CD8-positive, alpha-beta T cell (primary cell): ENCODE measurements at places on chromosomes 4 and X.

DNA sequence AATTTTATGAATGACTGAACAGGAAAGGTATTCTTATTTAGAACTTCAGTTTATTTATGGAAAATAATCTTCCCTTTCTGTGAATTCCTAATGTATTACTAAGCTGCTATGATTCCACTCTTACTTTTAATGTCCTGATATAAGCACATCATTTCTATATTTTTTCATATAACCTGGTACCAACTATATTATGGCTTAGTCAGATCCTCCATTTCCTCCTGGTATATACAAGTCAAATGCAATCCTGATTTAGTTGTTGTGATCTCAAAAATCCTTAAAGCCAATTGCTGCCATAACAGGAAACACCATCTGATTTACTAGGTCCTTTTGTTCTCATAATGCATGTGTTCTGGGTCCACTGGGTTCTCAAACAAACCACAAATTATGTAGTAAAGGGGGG lies 26.8 kb downstream of the TRMT2B start:
- no peak for DNase-seq

- no peak for DNase-seq
Observed at GRCh38 chr4:6476893-6477292, 4.5 kb upstream of the PPP2R2C start.

DNA sequence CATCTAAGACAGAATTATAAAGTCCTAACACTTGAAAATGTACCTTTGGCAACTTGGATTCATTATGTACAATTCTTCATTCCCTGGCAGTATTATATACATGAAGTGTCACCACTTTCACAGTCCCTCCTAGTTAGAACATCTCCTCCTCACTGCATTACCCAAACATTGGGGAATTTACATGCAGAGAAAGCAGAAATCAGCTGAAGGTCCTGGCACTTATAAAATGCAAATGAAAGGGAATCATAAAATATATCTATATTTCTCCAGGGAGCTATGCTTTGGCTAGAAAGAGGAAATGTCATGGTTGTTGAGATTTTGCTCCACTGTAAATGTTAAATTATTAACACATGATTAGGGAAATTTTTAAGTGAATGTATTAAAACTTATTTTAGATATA lies 835.6 kb upstream of the SLIT2 start:
- no peak for DNase-seq

- no peak for DNase-seq
Observed at GRCh38 chrX:7334253-7334935, 186.4 kb upstream of the PUDP start.

- no peak for DNase-seq
Observed at GRCh38 chrX:78643096-78643495, 16.0 kb downstream of the RTL3 start.

DNA sequence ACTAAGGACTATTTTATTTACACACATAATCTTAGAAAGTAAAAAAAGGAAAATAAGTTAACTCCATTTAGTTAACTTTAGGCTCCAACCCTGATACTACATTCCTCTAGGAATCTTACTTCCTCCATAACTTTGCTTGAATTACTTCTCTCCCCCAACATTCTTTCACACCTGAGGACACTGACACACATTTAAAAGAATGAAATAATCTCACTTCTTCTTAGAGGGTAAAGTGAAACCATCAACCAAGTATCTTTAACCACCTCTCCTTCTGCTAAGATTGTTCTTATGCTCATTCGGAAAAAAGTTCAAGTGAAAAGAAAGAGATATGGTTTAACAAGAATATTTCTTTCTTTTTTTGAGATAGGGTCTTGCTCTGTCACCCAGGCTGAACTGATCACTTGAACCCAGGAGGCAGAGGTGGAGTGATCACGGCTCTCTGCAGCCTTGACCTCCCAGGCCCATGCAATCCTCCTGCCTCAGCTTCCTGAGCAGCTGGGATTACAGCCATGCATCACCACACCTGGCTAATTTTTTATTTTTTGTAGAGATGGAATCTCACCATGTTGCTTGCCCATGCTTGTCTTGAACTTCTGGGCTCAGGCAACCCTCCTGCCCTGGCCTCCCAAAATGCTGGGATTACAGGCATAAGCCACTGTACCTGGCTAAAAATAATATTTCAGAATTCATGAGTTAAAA lies 28.5 kb downstream of the SLC25A4 start:
- DNase-seq, result no peak

GRCh38 chr4:154928640-154929257 lies 147.7 kb downstream of the RBM46 start:
- DNase-seq, result no peak

GRCh38 chr4:40940317-40940741 lies 190.6 kb downstream of the NSUN7 start:
- no peak for DNase-seq

GRCh38 chr4:84493092-84493850 lies 5.8 kb downstream of the NKX6-1 start:
- no peak for DNase-seq

DNA sequence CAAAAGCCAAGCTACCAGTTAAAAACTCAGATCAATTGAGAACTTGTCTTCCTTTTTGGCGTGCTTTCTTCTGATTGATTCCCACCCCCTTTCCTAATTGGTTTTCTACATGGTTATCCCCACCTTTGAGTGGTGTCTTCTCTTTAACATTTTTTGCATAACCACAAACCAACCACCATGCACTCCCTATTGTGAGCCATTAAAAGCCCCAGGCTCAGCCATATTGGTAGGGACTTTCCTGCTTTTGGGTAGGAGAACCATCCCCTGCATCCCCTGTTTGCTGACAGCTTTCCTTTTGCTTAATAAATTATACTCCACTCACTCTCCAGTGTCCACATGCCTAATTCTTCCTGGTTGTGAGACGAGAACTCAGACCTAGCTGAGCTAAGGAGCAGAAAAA lies 1651.4 kb upstream of the IGFBP7 start:
- no peak for DNase-seq

DNA sequence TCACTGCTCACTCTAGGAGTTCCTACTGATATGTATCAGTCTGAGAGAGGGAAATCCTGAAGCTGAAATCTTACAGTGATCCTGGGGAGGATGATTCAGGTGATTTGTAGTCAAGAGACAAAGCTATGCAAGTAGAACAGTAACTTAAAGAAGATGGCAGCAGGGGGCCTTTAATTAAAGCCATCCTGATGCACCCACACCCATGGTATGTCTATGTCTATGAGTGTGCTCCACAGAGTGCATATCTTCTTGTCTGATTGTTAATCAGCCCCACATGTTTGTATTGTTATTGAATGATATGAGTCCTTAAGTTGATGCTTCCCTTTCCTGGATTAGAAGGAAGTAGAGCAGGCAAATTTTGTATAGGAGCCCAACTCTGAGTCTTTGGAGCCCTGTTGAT lies 78.8 kb downstream of the NHS start:
- DNase-seq, result no peak
